ENCODE measurements at places on chromosomes 13 and 19. TPM values are rescaled to one million over a fixed set of nuclear protein-coding genes. Genes with fewer than 3 reads are reported as not detected.

Gene ATCAY
- 1.3 TPM for total RNA-seq

Gene SIGLEC8
- 0.86 TPM for total RNA-seq

Gene MUC16
- under 0.01 TPM for total RNA-seq

Gene ZNF665
- total RNA-seq: 3.8 TPM

- peak overlapping the region; percentile 8 for H3K4me3 ChIP-seq
- no peaks in the 10 kb centered on the region for H3K27me3 ChIP-seq
- peaks cover 20% of the 10 kb centered on the region for H3K36me3 ChIP-seq
Measured at GRCh38 chr13:51786425-51787265, 17.3 kb downstream of the DHRS12 start.

DNA sequence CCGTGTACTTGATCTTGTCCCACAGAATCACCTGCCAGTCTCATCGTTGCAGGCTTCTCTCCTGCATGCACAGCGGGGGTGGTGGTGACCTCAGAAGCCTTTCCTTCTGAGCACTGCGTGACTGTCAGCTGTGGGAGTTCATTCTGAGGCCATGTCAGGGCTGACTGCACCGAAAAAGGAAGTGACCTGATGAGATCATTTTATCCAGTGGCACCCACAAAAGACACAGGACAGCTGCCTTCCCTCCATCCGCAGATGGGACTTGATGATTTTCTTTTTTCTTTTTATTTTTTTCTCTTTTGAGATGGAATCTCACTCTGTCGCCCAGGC, 89.7 kb downstream of the RAB20 start:
- H3K4me3 ChIP-seq: no peak overlapping the region
- peaks cover 98% of the 10 kb centered on the region for H3K36me3 ChIP-seq
- peak overlapping the region; percentile 11 for H3K27ac ChIP-seq
- peaks cover 17% of the 10 kb centered on the region for H3K4me1 ChIP-seq

- no peak overlapping the region for H3K4me3 ChIP-seq
- no peaks in the 10 kb centered on the region for H3K36me3 ChIP-seq
- H3K27ac ChIP-seq: no peak overlapping the region
- no peaks in the 10 kb centered on the region for H3K4me1 ChIP-seq
- H3K27me3 ChIP-seq: no peaks in the 10 kb centered on the region
- no peak for DNase-seq
Measured at GRCh38 chr19:29519146-29519545, 6.6 kb upstream of the VSTM2B start.

DNA sequence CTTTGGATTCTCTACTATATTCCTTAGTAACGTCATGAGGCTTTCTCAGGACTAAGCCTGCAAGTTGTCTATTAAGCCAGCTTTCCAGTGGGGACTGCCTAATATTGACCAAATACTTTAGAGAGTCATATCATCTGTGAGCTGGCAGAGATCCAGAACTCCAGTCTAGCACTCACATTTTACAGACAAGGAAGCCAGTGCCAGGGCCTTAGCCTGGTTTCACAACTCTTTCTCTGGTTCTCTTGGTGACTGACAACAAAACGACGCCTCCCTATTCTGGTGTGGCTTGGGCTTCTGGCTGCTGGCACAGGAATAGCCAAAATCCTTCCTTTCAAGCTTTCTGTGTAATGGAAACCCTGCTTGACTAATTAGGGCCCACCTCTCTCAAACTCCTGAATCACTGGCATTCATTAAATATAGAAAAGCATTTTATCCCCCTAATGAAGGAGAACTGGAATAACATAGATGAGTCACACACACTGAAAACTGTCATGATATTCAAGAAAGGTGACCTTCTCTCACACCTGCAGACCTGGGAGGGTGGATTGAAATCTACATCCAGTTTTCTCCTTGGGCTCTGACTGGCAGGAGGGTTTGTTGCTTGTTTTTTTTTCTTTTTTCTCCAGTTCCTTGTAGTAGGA, 75.2 kb upstream of the UBL3 start:
- peak; percentile 96 for DNase-seq
- H3K27ac ChIP-seq: peak overlapping the region; percentile 76
- no peak overlapping the region for H3K4me3 ChIP-seq
- H3K36me3 ChIP-seq: no peaks in the 10 kb centered on the region
- peaks cover 41% of the 10 kb centered on the region for H3K4me1 ChIP-seq

DNA sequence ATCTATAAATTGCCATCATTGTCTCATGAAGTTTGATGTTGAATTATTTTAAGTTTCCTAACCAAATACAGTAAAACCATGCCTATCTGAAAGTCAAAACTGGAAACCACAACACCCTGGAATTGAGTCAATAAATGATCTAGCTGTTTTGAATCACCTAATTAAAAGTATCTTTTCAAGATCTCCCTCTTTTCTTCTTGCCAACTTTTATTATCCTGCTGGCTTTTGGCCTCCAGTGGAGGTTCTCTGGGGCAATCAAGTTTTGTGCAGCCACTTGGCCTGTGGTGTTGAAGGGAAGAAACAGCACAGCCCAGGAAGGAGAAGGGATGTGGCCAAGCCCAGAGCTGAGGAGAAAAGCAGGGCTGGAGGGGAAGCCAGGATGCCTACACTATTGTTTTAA, 255.4 kb downstream of the COG6 start:
- no peak overlapping the region for H3K27ac ChIP-seq
- H3K27me3 ChIP-seq: no peaks in the 10 kb centered on the region
- no peaks in the 10 kb centered on the region for H3K36me3 ChIP-seq
- H3K4me3 ChIP-seq: no peak overlapping the region
- no peak for DNase-seq

- DNase-seq: no peak
- H3K36me3 ChIP-seq: peaks cover 30% of the 10 kb centered on the region
- H3K27ac ChIP-seq: no peak overlapping the region
- no peaks in the 10 kb centered on the region for H3K27me3 ChIP-seq
- peaks cover 6% of the 10 kb centered on the region for H3K4me1 ChIP-seq
Measured at GRCh38 chr19:2847507-2847906, 6.2 kb downstream of the ZNF555 start.
